Hematopoietic multipotent progenitor cell treated with erythropoietin and hydrocortisone succinate and interleukin-3 and kit ligand, for 17 days (in vitro differentiated cells): ENCODE measurements at places on chromosomes 5 and 9.

GRCh38 chr9:127050591-127051001 lies 71.8 kb downstream of the ANGPTL2 start:
- no peak for DNase-seq

DNA sequence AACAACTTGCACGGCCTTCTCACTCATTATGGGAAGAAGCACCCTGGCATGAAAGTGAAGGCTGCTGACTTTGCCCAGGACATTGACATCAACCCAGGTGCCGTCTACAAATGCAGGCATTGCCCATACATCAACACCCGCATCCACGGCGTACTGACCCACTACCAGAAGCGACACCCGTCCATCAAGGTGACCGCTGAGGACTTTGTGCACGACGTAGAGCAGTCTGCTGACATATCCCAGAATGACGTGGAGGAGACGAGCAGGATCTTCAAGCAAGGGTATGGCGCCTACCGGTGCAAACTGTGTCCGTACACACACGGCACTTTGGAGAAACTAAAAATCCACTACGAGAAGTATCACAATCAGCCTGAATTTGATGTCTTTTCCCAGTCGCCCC lies 65.4 kb downstream of the ZNF462 start:
- DNase-seq: no peak

DNA sequence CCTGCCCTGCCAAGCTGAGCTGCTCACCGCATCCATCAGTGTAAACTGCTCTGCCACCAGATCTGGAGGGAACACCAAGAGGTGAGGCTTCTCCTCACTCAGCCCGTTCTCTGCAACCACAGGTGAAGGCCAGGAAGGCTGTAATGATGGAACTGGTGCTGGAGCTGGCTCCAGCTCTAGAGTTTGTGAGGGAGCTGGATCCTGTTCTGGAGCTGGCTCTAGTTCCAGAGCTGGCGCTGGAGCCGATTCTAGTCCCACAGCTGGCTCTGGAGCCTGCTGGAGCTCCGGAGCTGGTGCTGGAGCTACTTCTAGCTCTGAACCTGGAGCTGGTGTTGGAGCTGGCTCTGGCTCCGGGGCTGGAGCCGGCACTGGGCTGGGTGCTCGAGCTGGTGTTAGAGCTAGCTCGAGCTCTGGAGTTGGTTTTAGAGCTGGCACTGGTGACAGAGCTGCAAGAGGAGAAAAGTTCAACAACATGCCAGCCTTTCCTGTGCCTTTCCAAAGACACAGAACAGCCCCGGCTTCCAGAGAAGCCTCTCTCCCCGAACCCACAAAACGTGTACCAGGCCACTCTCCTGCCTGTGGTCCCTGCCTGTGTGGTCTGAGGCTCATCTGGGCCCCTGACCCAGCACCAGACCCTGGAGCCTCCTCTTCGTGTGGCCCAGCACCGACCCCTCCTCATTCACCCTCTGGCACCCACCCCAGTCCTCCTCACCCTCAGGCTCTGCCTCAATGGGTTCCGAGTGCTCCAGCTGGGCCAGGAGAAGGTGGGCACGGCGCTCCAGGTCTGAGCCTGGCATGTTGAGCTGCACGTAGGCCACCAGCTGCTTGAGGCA lies 12.9 kb downstream of the RALGDS start:
- no peak for DNase-seq

DNA sequence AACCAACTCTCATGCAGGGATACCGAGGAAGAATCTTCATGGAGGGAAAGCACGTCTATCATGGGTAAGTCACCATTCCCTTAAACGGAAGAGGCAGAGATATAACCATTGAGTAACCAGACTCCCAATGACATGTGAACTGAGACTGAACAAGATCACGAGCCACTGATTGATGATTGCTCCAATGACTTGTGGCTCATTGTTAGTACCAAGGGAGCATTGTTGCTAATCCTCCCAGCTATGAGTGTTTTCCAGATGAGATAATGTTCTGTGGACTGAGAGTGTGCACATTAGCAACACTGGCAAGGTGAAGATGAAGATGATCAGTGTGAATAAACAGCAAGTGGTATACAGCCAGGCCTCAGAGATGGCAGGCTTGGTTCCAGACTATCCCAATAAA lies 219.2 kb upstream of the MAP3K1 start:
- DNase-seq: no peak

- no peak for DNase-seq
These were observed 96.0 kb downstream of the LIX1 start for GRCh38 chr5:97046270-97046982.

- no peak for DNase-seq
These were observed 69.8 kb downstream of the WDR70 start for GRCh38 chr5:37448941-37449340.

DNA sequence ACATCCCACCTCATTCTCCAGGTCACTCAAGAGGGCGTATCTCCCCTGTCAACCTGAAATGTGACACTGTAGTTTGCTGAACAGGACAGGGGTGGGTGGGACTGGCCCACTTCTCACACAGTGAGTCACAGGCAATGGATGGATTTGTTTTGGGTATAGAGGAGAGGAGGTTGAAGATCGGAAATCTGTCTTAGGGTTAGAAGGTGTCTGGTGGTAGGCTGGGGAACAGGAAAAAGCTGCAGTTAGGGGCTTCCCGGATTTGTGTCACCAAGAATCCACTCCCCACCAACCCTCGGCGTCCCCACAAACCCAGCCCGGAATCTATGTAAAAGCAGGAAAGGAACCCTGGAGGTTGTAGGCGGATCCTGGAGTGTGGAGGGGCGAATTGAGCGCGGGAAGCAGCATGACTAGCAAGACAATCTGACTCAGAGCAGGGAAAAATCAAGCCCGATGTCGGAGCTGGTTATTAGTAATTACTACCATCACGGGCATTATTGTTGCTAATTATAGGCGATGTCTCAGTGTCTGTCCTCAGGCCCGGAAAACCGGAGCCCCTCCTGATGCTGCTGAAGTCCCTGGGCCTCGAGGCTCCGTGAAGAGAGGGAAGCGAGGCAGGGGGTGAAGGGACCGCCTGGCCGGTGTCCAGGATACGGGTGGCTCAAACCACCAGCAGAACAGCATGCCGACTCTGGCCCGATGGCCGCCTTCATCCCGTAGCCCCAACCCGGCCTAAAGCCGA lies 1.7 kb upstream of the IRX1 start:
- no peak for DNase-seq

GRCh38 chr5:136810261-136810801 lies 445.0 kb upstream of the TRPC7 start:
- DNase-seq: no peak

DNA sequence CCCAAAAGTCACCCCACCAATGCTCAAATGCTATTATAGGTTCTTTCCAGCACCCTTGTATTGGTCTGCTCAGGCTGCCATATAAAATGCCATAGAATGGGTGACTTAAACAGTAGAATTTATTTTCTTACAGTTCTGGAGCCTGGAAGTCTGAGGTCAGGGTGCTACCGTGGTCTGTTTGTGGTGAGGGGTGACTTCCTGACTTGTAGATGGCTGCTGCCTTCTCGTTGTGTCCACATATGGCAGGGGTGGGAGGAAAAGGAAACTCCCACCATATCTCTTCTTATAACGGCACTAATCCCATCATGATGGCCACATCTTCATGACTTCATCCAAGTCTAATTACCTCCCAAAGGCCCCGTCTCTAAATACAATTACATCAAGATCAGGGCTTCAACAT lies 257.8 kb upstream of the TARS1 start:
- DNase-seq: no peak
